ENCODE measurements at places on chromosomes 6 and 20. TPM values are rescaled to one million over a fixed set of nuclear protein-coding genes. Genes with fewer than 3 reads are reported as not detected.
A peak's percentile ranks its signal among the peaks of the same experiment; 100 is the strongest.

DNA sequence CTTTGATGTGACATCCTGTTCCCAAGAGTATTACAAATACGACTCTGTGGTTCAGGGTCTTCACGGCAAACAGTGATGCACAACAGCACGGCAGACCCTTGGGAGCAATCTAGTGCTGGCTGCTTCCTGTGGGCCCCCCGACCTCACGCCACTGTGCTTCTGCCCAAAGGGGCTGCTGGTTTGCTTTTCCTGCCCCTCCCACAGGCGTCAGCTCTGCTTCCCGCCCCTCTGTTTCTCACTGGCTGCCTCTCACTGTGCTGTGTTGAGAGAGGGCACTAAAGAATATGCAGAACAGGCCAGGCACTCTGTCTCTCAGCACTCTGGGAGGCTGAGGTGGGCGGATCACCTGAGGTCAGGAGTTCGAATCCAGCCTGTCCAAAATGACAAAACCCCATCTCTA lies 554.5 kb upstream of the AGPAT4 start:
- DNase-seq = no peak

DNA sequence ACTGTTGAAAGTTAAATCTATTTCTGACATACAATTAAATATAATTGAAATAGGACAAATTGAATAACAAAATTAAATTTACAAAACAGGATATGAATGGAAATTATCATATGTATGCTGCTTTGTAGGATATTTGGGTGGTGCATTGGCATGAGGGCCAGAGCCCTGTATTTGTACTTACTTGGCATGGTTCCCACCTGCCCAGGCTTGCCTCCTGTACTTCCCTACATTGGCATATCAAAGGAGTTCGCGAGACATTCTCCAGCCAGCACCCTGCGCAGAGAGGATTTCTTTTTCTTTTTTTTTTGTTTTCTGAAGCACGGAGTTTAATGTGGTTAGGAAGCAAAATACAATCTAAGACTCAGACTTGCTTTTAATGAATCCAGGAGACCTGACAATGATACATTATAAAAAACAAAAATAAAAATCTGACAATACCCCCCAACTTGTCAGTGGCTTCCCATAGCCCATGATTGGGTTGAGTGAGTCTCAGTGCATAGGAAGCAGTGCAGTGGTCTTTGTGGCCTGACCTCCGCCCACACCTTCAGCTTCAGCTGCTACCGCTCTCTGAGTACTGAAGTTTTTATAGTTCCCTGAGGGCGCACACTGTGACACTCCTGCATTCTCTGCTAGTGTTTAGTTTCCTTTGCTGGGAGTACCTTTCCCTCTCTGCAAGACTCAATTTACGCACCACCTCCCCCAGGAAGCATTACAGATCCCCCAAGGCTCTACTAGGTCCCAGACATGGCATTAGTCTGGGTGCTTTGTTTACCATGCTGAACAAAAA lies 440.8 kb downstream of the UTRN start:
- peak; percentile 28 for DNase-seq

- DNase-seq = no peak
Measured at GRCh38 chr6:109291902-109292301, 90.4 kb downstream of the CD164 start.

DNA sequence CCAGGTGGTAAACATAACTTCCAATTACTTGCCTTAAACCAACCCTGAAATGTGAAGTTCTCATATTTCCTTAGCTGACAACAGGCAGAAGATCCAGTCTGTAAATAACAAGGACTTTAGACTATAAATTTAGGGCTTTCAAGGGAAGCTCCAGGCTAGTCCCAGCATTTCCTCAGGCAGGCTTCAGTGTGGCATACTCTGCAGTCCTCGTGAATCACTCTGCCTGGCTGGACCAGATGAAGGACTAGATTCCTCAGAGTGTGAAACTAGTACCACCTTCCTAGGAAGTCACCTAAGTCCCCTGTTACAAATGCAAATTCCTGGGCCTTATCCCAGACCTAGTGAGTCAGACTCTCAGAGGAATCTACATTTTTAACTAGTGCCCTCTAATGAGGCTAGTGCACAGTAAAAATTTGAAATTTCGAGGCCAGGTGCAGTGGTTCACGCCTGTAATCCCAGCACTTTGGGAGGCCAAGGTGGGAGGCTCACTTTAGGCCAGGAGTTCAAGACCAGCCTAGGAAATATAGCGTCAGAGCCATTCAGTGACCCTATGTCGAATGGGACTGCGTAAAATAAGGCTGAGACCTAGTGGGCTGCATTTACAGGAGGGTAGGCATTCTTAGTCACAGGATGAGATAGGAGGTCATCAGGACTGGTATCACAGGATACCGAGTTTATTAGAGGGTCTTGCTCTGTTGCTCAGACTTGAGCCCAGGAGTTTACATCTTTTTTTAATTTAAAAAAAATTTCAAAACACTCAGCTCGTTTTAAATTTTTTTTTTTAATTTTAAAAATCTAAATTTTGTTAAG lies 279.6 kb upstream of the JARID2 start:
- DNase-seq = no peak

DNA sequence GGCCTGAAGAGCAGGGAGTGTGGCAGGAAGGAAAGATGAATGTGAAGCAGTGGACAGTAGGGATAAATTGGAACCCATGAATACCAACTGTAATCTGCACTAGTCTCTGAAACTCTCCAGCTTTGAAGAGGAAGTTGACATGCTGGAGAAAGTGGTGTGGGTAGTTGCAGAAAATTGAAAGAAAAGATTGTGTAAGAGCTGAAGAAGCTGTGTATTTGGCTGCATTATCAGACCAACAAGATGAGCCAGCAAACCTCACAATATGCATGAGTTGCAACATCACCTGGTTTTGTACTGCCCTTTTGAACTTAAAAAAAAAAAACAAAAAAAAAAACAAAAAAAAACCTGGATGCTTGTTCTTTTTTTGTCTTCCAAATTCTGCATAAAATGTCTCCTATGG lies 921.9 kb upstream of the EYS start:
- DNase-seq = no peak

DNA sequence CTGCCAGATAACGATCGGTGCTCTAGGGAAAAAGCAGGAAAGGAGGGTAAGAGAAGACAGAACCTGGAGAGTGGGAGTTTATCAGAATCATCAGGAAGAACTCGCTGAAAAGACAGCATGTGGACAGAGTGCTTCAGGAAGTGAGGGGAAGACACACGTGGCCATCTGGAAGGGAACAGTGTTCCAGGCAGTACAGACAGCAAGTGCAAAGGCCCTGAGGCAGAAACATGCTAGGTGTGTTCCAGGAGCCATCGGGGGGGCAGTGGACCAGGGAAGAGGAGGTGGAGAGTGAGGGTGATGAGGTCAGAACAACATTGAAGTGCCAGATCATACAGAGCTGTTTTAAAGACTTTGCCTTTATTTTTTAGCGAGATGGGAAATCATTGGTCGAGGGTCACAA lies 354.3 kb upstream of the CNR1 start:
- no peak for DNase-seq

DNA sequence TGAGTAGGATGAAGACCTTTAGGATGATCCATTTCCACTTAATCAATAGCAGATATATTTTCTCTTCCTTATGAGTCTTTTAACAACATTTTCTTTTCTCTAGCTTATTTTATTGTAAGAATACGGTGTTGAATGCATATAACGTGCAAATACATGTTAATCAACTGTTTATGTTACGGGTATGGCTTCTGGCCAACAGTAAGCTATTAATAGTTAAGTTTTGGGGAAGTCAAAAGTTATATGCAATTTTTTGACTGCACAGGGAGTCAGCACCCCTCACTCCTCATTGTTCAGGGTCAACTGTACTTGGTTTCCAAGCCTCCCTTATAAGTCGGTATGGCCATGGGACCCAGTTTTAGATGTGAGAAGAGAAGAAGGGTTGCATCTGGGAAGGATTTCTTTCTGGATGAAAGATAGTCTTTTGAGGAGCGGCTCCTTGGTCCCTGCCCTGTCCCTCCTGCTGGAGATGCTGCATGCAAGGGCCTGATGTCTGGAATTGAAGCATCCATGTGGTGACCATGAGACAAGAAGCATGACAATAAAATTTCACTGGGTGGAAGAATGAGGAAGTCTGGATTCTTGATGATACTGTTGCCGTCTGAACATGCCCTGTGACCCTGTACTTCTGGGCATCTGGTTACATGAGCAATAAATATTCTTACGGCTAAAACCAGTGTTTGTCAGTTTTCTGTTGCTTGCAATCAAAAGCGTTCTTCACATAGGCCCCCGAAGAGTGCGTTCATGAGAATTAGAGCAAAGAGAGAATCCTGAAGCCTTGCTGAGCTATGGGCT lies 194.7 kb upstream of the PMEPA1 start:
- DNase-seq = no peak

DNA sequence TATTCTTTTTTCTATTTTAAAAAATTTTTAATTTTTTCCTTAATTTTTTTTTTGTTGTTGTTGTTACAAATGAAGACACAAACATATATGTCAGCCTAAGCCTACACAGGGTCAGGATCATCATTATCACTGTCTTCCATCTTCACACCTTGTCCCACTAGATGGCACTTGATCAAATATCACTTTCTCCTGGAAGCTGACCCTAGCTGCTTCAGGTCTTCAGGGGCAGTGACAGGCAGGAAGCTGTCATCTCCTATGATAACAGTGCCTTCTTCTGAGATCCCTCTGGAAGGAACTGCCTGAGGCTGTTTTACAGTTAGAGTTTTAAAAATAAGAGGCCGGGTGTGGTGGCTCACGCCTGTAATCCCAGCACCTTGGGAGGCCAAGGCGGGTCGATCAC lies 70.2 kb upstream of the EEF1E1 start:
- no peak for DNase-seq

DNA sequence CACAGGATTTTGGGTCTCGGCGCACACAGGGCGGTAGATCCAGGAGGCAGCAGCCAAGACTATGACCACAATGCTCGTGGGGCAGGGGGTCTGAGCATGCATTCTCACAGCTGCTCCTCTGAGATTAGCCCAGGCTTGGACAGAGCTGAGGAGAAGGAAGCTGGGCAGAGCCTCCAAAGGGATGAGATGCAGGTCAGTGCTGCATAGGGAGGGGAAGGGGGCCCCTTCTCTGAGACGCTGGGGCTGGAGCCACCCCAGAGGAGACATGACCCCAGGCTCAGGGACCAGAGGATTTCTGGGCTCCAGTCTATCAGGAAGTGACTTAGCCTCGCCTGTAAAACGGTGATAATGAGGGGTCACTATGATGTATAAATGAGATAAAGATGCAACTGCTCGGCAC lies 93.9 kb downstream of the BFSP1 start:
- no peak for DNase-seq

The SCRT2 gene
- not detected for total RNA-seq

The TSPYL1 gene
- 50.3 TPM for total RNA-seq

The RRAGD gene
- total RNA-seq = 13.7 TPM

The HCRTR2 gene
- total RNA-seq = not detected

All from pancreas (tissue), 10 donors.